NCI-H1417 treated with DMSO at 0.1 percent for 48 hours (cell line): ENCODE measurements at places on chromosomes 2 and 18.

GRCh38 chr2:177187631-177188312, 24.8 kb upstream of the HNRNPA3 start:
- DNase-seq = no peak

- no peak for DNase-seq
These were observed 18.9 kb upstream of the GREB1 start for GRCh38 chr2:11514904-11515303.

DNA sequence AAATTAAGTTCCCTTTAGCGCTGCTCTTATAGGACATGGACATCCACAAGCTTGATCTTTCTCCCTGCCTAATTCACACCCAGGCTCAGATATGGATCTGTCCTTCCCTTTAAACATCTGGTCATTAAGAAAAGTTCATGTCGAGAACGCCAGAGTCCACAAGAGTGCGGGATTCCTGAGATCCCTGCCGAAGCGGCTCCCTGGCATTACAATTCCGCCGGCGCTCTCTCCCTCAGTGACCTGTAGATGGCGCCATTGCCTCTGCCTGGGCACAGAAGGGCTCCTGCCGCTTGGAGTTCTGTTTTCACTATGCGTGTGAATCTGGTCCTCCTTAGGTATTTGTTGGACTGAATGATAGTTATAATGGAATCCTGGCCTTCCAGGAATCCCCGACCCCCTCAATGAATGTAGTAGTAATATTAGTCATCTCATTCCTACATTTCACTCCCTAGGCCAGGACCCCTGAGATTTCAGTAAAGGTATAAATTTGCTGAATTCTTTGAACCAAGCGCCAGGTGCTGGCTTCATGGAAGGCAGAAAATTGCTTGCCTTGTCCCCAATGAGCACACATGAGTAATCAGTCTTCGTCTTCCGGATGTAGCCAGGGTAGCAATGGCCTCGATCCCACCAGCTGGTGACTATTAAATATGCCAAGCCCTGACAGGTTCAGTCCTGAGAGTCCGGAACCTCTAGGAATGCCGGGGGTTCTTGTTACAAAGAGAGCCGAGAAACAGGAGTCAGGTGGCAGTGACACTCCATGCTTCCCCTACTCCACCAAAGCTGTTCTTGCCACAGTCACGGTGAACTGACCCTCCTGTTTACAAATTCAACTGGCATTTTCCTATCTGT, 26.4 kb upstream of the CD207 start:
- peak; percentile 11 for DNase-seq

DNA sequence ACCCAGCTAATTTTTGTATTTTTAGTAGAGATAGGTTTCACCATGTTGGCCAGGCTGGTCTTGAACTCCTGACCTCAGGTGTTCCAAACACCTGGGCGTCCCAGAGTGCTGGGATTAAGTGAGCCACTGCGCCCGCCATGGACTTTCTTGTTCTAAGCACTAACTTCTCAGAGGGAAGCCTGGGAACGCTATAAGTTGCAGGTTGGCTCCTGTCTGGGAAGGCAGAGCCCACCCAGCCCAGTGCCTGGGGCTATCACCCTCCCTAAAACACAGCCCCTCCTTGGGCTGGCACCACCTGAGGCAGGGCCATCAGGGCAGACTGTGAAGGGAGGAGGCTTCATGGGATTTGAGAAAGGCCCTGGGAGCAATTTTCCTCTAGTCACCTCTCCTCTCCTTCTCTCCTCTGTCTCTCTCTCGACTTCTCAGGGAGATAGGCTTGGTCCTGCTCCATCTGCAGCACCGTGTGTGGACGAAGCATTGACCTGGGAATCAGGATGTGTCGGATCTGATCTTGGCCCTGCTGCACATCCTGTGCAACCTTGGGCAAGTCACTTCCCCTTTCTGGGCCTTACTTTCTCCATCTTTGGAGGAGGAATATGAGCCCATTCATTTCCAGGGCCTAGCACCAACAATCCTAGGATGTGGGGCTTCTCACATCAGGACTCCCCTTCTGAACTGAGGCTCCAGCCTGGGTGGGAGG, 10.9 kb downstream of the PSD4 start:
- no peak for DNase-seq

DNA sequence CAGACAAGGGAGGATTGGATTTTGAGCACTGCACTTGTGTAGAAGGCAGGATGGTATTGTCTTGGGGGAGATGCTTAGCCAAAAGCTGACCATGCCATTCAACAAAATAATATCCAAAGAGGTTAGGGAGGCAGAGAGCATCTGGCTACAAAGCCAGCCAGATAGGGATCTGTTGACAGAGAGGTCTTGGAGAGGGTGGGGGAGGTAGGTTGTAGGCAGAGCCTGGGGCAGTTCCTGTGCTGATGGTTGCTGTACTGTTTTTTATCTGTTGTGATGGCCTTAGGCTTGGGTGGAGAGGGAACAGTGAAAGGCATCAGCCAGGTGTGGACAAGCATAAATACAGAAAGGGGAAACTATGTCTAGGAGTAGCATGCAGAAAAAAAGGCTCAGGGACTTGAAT, 100.9 kb downstream of the AQP4 start:
- DNase-seq = no peak
